ENCODE measurements at places on chromosomes 11 and 22.

GRCh38 chr11:130737041-130737830 is 179.0 kb downstream of the SNX19 start:
- peak; percentile 52 for ATAC-seq

- no peak for ATAC-seq
Measured at GRCh38 chr11:55967914-55968313, 1.8 kb downstream of the OR10AG1 start.

DNA sequence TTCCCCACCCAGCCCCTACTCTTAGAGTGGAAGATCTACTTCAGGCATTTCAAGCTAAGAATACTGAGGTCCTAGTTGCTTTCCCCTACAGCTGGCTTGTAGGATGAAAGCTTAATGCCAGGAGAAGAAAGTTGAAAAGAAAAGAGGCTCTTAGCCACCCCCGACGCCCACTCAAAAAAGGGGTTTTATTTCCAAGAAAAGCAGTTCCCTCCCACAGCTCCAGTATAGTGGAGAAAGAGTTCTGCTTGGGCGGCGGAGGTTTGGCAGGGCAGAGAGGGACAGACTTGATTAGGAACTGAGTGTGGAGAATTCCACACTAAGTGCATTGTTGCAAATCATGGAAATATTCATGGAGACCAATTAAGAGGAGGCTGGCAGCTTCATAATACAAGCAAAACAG is 470.9 kb downstream of the ETS1 start:
- ATAC-seq, result no peak

GRCh38 chr11:121412000-121412587 is 40.0 kb upstream of the SORL1 start:
- no peak for ATAC-seq

GRCh38 chr11:57336111-57336666 is 497 bp upstream of the SSRP1 start:
- no peak for ATAC-seq

DNA sequence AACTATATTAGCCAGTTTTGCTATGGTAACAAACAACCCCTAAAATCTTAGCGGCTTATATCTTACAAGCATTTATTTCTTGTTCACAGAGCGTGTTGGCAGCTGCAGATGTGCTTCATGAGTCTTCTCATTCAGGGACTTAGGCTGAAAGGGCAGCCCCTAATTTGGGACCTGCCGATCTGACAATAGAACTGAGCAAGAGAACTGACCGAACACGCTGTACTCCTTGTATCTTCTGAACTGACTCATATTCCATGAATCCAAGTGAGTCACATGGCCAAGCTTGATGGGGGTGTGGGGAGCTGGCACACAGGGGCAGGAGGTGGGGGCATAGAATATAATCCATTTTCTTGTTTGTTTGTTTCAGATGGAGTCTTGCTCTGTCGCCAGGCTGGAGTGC is 481.7 kb upstream of the CADM1 start:
- no peak for ATAC-seq

- no peak for ATAC-seq
Measured at GRCh38 chr11:6206456-6207180, 1.3 kb downstream of the C11orf42 start.

DNA sequence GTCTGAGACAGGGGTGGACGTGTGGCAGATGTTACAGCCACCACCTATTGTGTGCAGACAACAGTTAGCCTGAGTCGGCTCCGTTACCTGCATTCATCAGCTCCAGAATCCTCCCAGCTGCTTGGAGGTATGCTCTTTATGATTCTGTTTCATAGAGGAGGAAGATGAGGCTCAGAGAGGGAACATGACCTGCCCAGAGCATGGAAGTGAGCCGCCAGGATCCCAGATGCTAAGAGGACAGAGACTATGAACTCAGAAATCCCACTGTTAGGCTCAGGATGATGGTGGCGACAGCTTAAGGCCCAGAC is 1.5 kb downstream of the EMID1 start:
- no peak for ATAC-seq

DNA sequence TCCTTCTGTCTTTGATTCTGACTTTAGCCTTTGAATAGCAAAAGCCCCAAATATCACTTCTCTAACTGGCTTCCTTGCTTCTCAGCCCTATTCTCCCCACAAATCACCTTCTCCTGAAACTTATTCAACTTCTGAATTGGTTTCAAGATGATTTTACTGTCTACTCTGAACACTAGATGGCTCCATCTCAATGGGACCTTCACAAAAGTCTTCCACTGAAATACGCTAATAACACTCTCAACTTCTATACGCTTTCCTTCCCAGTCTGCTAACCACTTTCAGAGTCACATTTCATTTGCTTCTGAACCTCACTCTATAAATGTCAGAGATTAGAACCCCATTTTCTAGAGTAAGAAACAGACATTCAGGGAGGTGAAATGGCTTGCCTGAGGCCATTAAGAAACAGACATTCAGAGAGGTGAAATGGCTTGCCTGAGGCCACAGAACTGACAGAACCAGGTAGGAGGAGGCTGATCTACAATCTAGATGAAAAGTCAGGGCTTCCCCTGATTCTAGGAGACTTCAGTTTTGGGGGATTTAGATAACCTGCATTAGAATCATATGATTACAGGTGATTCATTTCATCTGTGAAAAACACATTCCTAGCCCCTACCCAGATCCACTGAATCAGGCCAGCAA is 20.6 kb downstream of the MORC2 start:
- peak; percentile 69 for ATAC-seq

GRCh38 chr11:121715405-121715804 is 262.6 kb upstream of the SORL1-AS1 start:
- no peak for ATAC-seq

DNA sequence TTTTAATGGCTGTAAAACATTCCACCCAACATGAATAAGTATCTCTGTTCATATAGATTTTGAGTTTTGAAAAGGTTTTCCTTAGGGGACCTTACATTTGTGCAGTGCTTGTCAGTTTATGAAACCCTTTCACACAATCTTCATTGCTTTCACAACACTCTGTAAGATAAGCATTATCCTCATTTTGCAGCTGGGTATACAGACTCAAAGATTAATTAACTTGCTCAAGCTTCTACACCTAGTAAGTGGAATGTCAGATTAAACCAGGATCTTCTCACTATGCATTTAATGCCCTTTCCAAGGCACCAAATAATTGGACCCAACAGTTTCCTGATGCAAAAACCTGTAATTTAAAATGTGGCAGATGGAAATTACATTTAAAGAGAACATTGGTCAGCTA is 11.6 kb upstream of the GAB2 start:
- ATAC-seq, result no peak

GRCh38 chr11:14073849-14074476 is 111.4 kb downstream of the SPON1 start:
- no peak for ATAC-seq

GRCh38 chr11:93606314-93606713 is 55.2 kb upstream of the CEP295 start:
- ATAC-seq, result no peak

GRCh38 chr22:19107730-19108074 is 14.5 kb downstream of the DGCR2 start:
- ATAC-seq, result no peak

GRCh38 chr11:134535029-134536025 is 123.3 kb upstream of the B3GAT1 start:
- ATAC-seq, result no peak

DNA sequence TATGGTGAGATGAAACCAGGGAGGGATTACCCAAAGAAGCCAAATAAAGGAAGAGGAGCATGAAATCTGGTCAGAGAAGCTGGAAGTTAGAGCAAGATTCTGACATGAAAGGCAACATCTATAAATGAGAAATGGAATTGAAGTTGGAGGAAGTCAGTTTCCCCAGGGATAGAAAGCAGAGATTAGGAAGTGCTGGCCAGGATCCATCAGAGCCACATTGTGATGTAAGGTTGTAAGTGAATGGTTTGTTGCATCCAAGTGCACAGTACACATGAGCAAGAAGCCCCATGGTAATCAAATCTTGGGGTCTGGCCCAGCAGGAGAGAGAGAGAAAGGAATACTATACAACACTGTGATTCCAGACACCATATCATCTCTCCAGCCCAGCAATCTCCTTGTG is 6.6 kb upstream of the NLRP10 start:
- ATAC-seq, result no peak
